ENCODE measurements at places on chromosomes 5 and 9. TPM values are rescaled to one million over a fixed set of nuclear protein-coding genes. Genes with fewer than 3 reads are reported as not detected.

DNA sequence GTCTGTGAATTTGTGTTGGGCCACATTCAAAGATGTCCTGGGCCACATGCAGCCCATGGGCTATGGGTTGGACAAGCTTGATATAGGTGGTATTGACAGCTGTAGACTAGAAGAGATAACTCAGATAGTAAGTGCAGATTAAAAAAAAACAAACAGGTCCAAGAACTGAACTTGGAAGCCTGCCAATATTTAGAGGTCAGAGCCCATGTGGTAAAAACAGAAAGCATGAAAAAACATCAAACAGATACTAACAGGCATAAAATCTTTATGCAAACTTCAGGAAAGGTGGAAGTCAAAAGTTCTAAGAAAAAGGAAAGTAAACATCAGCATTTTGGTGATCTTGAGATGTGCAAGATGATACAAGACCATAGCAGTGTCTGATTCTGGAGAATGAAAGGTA is 155.1 kb upstream of the NR4A3 start:
- no peak for DNase-seq

DNA sequence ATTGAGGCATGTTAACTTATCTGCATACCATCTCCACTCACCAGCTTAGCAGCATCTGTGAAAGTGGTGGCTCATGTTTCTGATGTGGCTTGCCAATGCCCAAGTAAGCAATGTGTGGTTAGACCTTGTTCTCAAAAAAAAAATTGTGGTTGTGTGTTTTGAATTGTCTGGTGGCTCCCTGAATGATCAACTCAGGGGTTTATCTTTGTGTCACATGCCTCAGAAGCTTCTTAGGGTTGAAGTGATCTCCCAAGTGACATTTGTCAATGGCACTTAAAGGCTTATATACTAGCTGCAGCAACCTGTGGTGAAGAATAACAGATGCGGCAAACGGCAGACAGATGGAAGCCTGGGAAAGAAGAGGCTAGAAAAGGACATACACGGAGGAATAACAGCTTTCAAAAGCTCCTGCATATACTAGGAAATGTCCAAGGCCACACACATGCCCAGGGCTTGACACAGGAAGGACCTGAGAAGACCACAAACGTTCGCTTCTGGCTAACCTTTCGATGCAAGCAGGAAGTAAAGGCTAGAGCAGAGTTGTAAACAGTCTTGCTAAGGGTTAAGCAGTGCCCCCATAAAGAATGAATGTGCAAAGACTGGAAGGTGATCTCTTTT is 42.2 kb upstream of the FSD1L start:
- DNase-seq: no peak

GRCh38 chr9:127720865-127721227 is 5.0 kb downstream of the TTC16 start:
- DNase-seq: no peak

GRCh38 chr9:94164806-94165549 is 80.7 kb downstream of the PTPDC1 start:
- no peak for DNase-seq

DNA sequence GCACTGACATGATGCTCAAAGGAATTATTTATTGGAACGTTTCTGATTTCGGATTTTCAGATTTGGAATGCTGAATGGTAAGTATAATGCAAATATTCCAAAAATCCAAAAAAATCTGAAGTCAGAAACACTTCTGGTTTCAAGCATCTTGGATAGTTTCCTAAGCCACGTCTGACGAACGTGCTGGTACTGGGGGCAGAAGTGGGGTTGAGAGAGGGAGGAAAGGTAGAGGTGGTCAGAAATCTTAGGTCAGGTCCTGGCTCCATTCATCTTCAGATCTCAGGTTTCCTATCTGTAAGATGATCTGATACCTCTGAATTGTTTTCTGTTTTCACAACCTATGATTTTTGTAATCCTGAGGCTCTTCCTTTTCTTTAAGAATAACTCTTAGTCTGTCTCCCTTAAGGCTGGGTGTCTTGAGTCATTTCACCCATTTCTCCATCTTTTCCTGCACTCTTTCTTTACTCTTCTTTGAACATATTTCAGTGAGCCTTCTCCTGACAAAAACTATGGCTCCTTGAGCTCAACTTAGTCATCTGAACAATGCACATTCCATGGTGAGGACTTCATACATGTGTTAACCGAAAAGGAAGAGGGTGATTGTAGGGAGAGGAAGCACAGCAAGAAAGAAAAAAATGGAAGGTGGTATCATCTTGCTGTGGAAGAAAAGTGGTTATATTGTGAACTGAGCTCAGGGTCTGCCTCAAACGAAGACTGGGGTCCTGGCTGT is 3.3 kb downstream of the SGCD start:
- no peak for DNase-seq

GRCh38 chr5:9540791-9541190 is 5.1 kb downstream of the SEMA5A start:
- no peak for DNase-seq

DNA sequence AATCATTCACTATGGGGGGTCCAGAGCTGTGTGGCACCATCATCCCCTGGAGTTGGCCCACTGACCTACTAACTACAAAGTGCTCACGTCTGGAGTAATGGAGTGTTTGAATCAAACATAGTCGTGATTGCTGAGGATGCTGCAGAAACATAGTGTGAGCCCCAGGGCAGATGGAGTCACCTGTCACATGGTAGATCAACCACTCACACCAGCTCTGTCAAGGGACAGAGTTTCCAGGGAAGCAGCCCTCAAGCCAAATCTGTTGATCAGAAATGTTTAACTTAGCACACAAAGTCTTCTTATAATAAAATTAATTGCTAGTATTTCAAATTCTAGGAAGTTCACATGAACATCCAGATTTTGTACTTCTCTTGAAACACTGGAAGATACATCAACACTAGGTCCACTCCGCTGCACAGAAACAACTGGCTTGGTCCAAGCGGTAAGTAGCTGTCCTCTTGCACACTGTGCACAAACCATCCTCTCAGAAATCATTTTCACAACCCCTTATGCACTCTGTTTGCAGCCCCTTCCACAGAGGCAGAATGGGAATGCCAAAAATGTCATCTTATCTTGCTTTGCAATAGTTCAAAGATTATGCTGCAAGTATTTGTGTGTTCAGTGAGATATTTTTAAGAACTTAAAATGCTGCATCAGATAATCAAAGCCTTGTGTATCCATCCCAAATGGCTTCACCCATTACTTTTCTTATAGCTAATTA is 191.0 kb downstream of the EPB41L4A start:
- DNase-seq: no peak

- no peak for DNase-seq
Measured at GRCh38 chr5:131384173-131384572, 120.3 kb downstream of the CDC42SE2 start.

DNA sequence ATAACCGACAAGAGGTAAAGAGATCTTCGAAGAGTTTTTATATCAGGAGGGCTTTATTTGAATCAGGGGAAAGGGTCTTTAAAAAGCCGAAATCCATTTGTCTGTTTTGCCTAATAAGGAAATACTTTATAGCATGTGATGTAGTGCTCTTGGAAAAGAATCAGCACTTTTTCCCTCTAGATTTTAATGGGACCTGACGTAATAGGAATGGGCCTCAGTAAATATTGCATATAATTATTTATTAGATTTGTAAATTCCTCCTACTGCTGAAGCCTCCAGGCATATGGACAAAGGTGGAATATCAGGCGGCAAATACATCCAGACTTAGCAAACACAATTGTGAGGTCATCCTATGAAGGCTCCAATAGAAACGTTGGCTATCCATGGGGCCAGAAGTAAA is 50.9 kb downstream of the ACTBL2 start:
- no peak for DNase-seq

DRD1 gene
- not detected for total RNA-seq

CCL27 gene
- total RNA-seq: 0.44 TPM

IL9 gene
- total RNA-seq: not detected
